Cortex of kidney (tissue), 1 donor: ENCODE measurements at places on chromosomes 6 and 20.

DNA sequence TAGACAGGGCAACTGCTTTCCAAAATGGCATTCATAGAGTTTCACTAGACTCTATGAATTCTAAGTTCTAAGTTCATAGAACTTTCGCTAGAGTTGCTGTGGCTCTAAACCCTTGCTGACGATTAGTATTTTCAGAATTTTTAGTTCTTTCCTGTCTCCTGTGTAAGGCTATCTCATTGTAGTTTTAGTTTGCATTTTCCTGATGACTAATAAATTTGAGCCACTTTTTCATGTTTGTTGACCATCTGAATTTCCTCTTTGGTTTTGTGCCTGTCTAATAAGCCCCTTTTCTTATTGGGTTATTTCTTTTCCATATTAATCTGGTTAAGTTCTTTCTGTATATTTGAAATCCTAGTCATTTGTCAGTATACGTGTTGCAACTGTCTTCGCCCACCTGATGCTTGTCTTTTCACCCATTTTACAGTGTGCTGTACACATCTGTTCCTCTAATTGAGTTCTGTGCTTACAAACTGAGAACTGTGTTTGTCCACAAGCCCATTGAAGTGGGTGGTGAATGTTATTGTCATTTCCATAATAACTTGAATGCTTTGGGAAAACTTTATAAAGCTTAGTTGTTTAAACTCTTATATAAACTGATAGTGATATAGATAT is 177.7 kb upstream of the CDYL start:
- no peak for DNase-seq

GRCh38 chr20:10065154-10065833 is 30.5 kb downstream of the ANKEF1 start:
- no peak for DNase-seq

DNA sequence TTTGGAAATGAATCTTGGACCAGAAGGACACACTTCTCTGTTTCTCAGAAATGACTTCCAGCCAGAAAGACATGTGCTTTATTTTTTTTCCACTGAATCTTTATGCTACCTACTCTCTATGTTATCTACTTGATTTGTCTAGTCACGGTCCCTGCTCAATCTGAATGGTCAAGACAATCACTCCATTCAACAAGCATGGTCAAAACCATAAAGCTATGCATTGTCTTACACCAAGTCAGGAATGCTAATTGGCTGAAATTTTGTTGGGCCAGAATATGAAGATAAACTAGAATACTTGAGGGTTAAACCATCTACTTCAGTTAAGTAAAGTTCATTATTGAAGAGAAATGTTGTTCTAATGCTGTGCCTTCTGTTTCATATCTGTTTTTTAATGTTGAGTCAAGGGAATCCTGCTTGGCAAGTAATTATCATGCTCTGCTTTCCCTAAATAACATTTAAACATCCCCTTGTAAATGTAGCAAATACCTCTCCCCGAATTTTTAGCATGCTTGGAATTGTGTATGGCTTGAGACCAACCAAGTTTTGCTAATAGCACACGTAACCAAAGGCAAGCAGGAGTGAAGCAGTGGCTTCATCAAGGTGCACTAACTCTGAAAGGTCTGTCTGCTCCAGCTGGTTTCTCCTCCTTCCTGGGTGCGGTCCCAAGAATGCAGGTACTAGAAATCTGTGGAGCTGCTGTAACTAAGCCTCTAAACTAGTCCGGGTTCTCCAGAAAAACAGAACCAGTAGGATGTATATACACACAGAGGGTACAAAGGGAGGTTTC is 190.3 kb upstream of the CDYL start:
- DNase-seq: no peak

DNA sequence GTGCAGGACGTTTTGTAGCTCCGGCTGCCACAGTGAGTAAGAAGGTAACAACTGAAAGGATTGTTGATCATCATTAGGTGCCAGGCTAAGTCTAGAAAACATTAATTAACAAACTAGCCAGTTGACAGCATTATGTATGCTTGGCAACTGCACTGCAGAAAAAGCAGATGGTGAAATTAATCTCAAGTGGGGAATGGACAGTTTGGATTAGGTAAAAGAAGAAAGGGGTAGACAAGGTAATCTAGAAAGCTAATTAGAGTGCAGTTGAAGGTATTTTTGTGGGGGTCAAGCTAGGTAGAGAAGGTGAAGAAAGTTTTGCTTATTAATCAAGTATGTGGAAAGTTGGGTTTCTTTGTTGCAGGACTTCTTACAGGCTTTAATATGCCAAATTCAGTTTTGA is 69.7 kb upstream of the HINT3 start:
- no peak for DNase-seq

GRCh38 chr6:125747589-125748405 is 1.6 kb upstream of the HEY2 start:
- DNase-seq: no peak

GRCh38 chr20:34268851-34269636 is 27.8 kb downstream of the ASIP start:
- DNase-seq: no peak

DNA sequence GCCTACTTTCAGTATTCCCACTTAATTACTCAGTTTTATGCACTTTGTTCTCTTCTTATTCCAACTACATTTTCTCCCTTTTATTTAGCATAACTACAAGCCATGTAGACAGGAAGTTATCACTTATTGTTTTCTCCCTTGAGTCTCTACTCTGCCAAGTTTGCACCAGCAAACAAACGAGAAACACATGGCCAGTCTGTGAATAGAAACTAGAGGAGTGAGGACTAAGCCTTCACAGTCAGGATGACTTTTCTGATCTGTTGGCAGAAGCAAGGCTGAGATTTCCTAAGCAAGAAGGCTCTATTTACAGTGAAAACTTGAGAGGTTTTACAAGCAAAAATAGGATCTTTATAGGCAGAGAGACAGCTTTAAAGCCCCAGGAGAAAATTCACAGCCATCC is 69.8 kb upstream of the TINAG start:
- no peak for DNase-seq

- no peak for DNase-seq
Measured at GRCh38 chr6:52363228-52363867, 1.4 kb downstream of the PAQR8 start.

GRCh38 chr6:160088069-160088783 is 33.4 kb upstream of the SLC22A1 start:
- no peak for DNase-seq

- DNase-seq: no peak
Measured at GRCh38 chr6:137230547-137230946, 11.4 kb upstream of the IFNGR1 start.

- DNase-seq: no peak
Measured at GRCh38 chr6:14113976-14114375, 3.6 kb upstream of the CD83 start.

- DNase-seq: no peak
Measured at GRCh38 chr6:16721977-16722376, 39.3 kb downstream of the ATXN1 start.

- DNase-seq: no peak
Measured at GRCh38 chr20:51089272-51089781, 66.4 kb upstream of the KCNG1 start.

- no peak for DNase-seq
Measured at GRCh38 chr20:7930343-7930742, 9.9 kb downstream of the HAO1 start.

DNA sequence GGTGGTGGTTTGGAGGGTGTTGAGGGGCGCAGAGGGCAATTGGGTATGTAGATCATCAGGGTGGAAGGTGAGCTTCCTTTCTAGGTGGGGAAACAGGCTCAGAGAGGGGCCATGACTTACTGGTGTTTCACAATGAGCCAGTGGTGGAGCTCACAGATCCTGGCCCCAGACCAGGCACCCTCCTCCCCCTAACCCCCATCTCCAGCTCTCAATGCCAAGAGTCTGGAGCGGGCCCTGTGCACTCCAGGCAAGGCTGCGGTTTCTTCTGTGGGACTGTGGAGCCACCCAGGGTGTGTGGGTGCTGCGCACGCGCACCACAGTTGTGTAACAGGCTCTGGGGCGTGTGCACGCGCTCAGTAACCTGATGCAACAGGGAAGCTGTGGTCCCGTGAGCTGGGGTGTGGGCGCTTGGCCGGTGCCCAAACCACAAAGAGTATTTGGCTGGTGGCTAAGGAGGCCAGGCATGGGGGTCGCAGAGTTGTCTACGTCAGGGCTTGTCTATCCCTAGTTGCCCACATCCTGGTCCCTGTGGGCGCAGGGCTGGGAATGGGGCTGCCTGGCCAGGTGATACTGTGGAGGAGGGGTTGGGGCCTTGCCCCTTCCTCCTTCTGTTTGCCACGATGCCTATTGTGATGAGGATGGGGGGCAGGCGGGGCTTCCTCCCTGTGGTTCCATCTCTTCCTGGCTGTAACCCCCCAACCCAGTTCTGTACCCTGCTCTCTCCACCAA is 37.5 kb upstream of the MRPS18A start:
- no peak for DNase-seq

GRCh38 chr20:4401601-4402000 is 320.1 kb upstream of the PRND start:
- DNase-seq: no peak

DNA sequence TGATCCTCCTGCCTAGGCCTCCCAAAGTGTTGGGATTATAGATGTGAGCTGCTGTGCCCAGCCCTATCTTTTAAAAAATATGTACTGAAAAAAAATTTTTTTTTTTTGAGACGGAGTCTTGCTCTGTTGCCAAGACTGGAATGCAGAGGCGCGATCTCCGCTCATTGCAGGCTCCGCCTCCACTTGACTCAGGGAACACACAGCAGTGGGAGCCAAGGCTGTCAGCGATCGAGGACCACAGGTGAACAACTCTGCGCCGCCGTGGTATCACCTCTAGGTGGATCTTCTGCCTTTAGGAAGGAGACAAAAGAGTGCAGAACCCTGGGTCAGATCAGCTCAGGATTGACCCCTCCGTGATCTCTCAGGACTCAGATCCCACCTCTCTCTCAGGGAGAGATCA is 13.7 kb downstream of the RAET1E start:
- no peak for DNase-seq

DNA sequence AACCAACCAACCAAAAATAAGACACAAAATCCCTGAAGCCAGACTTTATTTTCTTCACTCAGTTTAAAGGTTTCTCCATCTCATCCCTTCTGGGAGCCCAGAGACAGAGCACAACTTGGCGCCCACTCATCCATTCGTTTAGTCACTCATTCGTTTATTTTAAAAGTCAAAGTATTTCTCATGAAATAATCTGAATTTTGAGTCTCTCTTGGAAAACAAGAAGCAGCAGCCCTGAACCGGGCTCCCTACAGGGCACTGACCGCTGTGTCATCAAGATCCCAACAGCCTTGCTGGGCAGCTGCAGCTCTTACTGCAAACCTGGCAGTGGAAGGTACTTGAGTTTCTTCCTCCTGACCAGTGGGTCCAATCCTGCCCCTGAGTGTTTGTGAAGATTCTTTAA is 171.6 kb downstream of the THBS2 start:
- DNase-seq: no peak

DNA sequence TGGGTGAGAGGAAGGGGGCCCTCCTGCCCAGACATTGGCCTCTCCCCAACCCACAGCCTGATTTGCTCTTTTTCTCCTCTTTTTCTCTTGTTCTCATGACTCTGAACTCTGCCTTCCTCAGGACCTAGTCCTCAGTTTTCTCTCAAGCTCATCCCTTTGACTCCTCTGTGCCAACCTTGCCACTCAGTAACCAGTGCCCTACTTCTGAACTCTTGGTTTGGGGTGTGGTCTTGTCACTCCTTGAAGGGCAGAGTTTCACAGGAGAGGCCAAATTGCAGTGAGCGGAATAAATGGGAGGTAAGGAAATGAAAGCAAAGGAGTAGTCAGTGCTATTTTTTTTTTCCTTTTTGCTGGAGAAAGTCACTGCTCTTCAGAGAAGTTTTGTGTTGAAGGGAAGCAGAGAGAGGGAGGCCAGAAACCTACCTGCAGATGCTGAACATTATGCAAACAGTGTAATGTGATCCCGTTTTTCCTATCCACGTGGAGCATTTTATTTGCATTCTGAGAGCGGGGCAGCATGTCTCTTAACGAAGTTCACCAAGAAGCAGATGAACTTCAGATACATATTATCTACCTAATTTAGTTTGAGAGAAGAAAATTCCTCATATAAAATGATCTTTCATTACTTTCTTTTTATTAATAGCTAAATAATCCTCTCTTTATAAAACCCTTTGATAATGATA is 26.9 kb downstream of the CFAP61 start:
- no peak for DNase-seq

DNA sequence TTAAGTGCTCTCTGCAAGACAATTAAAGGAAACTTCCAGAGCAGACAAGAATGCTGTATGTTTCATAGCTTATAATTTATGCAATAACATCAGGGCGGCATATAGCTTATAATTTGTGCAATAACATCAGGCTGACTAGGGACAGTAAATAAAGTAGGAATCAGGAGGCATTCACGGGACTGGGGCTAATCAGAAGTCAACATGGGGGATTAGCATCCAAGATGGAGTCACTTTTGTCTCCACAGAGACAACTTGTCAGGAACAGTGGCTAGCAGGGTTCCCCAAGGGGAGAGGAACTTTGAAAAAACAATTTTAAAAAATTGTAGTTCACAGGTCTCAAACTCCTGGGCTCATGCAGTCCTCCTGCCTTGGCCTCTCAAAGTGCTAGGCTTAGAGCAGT is 3.3 kb upstream of the ZNF341 start:
- DNase-seq: no peak

GRCh38 chr6:7165002-7165889 is 57.5 kb downstream of the RREB1 start:
- no peak for DNase-seq

DNA sequence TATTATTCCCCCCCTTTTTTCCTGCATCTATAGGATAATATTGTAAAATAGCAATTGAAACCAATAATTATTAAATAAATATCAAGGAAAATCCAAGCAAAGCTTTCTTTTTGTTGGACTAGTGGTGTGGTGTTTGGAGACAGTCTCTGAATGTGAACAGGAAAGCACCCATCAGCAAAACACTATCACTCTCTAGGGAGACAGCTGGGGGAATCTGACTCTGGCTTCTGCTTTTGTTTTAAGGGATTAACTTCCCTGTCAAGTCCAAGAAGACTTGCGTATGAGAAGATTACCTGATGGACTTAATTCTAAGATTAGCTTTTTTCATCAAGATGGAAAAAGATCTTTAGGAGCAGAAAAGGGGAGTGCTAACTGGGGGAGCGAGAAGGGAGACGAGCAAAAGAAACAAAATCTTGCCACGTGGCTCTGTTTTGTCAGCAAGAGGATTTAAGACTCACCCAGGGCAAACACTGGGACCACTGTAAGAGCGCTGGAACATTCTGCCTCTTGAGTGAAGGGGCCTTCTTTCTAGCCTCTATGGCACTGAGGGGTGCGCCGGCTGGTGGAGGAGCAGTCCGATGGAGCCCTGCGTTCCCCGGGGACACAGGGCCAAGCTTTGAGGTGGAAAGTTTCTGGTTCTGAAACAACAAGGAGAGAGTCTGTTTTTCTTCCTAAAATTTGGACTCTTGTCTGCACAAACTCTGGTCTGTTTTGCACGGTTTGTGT is 570 bp downstream of the TULP4 start:
- DNase-seq: no peak

- DNase-seq: no peak
Measured at GRCh38 chr6:158667360-158667981, 17.6 kb downstream of the SYTL3 start.

- no peak for DNase-seq
Measured at GRCh38 chr6:35365594-35366203, 23.3 kb downstream of the PPARD start.

- no peak for DNase-seq
Measured at GRCh38 chr20:32707691-32708581, 34.2 kb upstream of the C20orf203 start.
